Stimulated activated CD4-positive, alpha-beta T cell treated with anti-CD3 and anti-CD28 coated beads, Interleukin-1b, Interleukin-23, amount 100 ng/mL, for 1 hour (primary cell): ENCODE measurements at places on chromosomes 2 and 18.

GRCh38 chr2:9158786-9159779, 47.5 kb upstream of the ASAP2 start:
- DNase-seq: no peak

DNA sequence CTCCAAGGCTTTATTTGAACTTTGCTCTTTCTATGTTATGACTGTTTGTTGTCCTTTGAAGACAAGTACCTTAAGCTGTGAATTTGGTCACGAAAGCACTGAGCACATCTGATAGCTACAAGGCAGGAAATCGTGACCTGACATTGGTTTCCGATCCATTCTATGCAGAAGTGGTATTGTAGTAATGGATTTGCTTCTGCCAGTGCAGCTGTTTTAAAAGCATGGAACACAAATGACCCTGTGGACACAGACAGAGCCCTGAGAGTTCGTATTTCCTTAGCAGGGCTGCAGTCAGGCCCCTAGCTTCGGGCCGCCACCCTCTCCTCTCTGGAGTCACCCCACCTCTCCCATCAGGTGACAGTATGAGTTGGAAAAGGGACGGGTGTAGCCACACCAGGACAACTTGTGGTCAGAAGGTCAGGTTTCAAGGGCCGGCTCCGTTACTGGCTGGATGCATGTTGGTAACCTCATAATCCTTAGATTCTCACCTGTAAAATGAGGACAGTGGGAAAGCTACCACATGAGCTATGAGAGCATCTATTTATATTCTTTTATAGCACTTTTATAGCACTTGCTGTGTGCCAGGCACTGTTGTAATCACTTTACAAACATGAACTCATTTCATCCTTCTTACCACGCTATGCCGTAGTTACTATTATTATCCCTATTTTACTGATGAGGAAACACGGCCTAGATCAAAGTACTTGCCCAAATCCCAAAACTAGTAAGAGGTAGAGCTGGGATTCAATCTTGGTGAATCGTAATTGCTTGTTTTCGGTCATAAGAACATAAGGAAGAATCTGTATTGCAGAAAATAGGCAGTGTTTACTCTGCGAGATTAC, 70.2 kb downstream of the SPATS2L start:
- no peak for DNase-seq

- DNase-seq: no peak
Observed at GRCh38 chr2:226984750-226985582, 149.1 kb downstream of the RHBDD1 start.

DNA sequence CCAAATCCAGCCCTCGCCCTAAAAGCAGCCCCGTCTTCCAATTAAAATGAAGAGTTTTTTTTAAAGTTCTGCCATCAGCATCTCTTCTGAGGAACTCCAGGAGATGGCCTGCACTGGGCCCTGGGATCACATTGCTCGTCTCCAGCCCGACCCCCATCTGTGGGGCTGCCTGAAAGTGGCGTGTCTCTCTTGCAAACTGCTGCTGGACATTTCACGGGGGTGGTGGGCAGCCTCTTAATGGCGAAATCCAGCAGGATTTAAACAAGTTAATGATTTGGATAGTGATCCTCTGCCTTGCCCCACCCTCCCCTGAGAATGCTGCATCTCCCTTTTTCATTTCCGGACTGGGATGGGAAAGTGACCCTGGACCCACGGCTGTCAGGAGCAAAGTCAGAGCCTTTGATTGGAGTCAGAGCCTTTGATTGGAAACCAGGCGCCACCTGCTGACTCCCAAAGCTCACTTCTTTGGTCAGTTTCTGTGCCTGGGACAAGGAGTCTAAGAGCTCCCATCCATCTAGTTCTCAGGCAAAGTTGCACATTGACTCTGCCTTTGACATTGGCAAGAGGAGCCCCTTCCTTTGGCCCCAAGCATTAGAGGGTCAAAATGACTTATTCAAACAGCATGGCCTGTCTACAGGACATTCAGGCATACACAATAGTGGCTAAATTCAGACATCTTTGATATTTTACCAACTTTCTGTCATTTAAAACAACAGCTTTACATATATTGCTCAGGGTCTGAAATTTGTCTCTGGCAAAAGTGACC, 155.2 kb downstream of the SH3BP4 start:
- no peak for DNase-seq

DNA sequence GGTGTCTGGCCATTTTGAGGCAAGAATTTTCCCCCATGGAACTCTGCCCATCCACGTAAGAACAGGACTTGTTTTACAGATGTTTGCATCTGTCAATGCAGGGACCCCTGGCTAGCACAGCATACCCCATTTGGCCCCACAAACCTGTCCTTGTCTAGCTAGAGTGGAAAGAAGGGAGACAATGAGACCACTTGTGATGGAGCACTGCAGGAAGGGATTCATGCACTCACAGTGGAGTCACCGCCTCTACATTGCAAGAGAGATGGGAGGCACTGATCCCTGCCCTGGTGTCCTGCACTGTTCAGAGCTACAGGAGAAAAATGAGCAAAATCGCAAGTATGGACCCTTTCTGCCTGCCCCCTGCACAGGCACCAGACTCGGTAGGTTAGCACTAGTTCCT, 32.5 kb downstream of the NPAS2 start:
- DNase-seq: no peak

DNA sequence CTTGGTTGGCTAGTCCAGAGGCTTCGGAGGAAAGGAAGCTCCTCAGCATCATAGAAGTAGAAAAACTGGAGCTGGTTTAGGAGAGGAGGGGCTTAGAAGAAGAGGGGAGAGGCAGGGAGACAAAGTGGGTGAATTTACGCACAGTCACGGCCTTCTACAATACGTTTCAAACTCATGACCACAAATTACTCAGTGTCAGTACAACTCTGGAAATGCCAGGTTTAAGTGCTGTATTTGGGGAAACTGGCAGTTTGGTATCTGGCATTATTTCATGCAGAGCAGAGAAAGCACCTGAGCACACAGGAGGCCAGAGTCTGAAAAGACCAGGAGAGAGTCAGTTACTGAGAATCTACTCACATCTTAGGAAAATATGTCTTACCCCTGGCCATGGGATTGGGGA, 55.4 kb downstream of the XRCC5 start:
- no peak for DNase-seq

- no peak for DNase-seq
Observed at GRCh38 chr2:241833101-241833663, 24.2 kb downstream of the NEU4 start.

- DNase-seq: no peak
Observed at GRCh38 chr2:112529757-112530156, 12.5 kb upstream of the POLR1B start.

DNA sequence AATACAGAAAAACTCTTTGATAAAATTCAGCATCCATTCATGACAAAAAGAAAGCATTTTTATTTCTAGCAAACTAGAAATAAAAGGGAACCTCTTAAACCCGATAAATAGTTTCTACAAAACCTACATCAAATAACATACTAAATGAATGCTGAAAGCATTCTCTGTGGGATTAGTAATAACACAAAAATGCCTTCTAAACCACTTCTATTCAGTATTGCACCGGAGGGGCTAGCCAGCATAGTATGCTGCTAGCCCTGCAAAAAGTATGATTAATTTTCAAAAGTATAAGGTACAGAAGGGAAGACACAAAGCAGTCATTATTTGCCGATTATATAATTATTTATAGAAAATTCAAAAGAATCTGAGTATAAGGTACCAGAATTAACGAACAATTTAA, 145.2 kb downstream of the DTNB start:
- no peak for DNase-seq

GRCh38 chr2:151408788-151409600, 708 bp upstream of the RIF1 start:
- DNase-seq: no peak

GRCh38 chr2:17781482-17781881, 27.5 kb downstream of the GEN1 start:
- no peak for DNase-seq

- no peak for DNase-seq
Observed at GRCh38 chr18:23662309-23663263, at the start of gene ANKRD29. ANKRD29 (minus strand) TSS chr18:23662911; CDS start chr18:23662730, 181 bp downstream.

DNA sequence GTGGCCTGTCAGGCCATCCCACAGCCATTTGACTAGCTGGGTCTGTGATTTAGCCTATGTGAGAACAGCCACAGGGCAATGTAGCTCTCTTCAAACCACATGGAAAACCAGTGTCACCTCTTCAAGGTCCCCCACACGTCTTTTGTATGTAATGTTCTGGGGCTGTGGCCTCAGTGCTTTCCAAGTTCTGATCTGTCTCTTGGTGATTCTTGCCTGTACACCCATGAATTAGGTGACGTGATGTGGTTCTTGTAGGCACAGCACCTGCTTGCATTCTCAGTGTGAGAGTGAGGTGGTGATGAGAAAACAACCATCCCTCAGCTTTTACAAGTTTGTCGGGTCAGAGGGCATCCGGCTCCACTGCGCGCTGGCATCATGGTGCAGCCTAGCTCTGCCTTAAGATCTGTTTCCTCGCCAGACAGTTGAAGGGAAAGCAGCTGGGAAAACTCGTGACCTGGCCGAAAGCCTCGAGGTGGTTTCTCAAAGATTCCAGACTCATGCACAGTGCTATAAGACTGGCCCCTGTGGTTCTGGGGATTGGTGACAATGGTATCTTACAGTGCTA, 125.8 kb downstream of the TANC1 start:
- DNase-seq: no peak

DNA sequence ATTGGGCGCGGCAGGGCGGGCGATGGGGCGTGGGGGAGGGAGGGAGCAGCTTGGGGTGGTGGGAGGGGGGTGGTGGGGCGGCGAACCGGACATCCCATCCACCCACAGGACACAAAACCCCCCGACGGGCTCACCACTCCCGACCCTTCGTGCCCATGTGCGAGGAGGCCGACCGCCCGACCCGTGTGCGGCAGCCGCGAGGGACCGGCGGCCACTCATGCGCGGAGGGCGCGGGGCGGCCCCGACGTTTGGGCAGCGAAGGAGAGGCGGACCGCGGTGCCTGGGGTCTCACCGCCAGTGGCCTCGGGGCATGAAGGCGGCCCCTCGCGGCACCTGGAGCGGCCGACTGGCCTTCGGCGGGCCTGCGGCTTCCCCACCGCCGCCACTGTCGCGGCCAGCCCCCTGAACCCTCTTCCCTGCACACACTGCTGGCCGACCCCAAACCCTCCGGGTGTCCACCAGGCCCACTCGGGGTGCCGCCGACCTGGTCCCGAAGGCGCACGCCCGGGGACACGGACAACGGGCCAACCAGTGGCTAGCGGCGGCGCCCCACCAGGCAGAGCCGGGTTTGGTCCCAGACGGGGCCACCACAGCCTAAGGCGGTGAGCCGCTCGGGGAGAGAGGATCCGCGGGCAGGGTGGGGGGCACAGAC, 94.6 kb upstream of the ANKRD30BL start:
- DNase-seq: no peak

- no peak for DNase-seq
Observed at GRCh38 chr2:78118037-78118436, 595.9 kb upstream of the LRRTM4 start.

GRCh38 chr2:164620873-164621763, at the start of gene GRB14:
GRB14 (minus strand) TSS chr2:164621482; CDS start chr2:164621309, 173 bp downstream.
- DNase-seq: no peak

DNA sequence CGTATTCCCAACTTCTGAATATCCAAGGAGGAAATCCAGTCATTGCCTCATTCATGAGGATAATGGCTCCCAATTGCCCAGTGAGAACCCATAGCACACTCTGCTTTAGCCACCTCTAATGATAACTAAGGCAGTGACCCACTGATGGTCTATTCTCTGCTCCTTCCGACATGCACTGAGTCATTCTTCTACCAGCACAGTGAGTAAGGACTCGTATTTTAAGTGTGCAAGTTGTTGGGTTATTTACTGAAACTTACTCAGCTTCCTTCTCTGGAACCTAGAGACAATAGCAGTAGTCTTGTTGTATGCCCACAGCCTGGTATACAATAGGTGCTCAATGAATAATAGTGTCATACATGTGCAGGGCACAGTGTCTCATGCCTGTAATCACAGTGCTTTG, 81.1 kb upstream of the ZNF397 start:
- DNase-seq: no peak

DNA sequence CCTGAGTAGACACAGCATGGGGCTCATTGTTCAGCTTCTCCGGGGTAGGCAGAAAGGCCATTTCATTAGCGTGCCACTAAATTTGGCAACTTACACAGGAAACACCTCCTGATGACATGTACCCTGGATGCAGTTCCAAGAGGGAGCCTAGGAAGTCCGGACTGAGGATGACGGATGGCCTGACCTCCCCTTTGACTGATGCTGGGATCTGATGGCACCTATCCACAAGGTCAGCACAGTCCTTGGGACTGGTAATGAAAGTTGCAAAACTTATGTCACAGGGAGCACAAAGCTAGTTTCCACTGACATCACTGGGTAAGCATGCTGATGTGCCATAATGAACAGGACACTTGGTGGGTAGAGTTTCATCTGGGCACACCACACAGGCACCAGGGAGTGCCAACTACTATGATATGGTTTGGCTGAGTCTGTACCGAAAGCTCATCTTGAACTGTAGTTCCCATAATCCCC, 126.7 kb upstream of the ARL4C start:
- DNase-seq: no peak

GRCh38 chr18:34153711-34154110, 71.0 kb downstream of the NOL4 start:
- DNase-seq: no peak

- no peak for DNase-seq
Observed at GRCh38 chr2:29053223-29053622, 21.1 kb downstream of the PCARE start.

DNA sequence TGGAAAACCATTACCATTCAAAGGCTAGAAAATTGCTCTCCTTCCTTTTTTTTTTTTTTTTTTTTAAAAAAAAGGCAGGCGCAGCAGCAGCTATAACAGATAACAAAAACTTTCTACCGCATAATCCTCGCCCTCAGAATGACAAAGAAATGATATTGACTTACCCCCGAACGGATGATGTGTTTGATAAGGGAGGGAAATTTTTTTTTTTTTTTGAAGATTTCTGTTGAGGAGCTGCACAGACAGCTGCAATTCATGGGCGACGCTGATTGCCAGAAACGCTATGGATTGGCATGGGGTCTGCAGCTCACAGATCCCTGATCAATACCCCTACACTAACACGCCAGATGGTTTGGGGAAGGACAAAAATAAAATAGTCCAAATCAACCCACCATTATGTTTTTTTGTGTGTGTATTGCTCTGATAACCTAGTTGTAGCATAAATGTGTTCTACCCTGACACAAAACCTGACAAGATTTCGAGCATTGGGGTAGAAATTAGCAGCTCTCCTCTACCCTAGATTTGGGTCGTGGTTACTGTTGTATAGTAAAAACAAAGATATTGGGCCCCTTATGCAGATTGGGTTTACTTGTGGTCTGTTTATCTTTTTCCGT, 3.6 kb upstream of the ONECUT2 start:
- no peak for DNase-seq

GRCh38 chr2:2501454-2502200, 170.6 kb upstream of the MYT1L start:
- DNase-seq: no peak

DNA sequence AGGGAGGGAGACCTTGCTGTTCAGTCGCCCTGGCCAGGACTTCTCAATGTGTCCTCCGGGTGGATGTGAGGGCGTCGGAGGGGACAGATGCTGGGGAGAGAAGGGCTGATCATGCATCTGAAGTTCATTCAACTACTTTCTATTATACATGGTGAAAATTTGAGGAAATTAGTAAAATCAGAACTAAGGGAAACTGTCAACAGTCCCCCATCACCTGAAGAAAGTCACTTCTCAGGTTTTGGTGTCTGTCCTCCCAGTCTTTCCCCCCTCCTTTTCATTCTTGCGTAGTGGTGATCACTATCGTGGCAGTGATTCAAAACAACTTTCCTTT, 17.4 kb upstream of the ACKR3 start:
- DNase-seq: no peak

GRCh38 chr2:217399291-217399690, 539.4 kb upstream of the TNP1 start:
- DNase-seq: no peak
